ENCODE measurements at places on chromosomes 12 and 14.

- DNase-seq = peak; percentile 73
Observed at GRCh38 chr12:56487448-56488040, 417 bp downstream of the GLS2 start.

- no peak for DNase-seq
Observed at GRCh38 chr14:41609704-41610183, 3.1 kb downstream of the LRFN5 start.

DNA sequence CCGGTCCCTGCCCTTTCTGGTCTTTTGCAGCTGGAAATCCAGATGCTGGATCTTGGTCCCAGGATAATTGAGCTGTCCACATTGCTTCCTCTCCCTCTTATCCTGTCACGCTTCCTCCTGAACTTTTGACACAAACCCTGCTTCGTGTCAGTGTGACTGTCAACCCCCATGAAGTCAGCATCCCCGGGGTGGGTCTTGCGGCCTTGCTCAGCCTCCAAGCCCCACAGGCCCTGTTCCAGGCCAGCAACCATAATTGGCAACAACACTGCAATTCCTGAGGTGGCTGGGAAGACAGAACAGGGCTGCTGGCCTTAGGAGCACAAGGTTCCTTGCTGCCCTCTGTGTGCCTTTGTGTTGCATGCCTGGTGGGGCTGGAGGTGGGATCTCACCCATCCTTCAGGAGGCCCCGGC is 74.9 kb downstream of the NTF3 start:
- DNase-seq = no peak

GRCh38 chr14:20801726-20802125 is 918 bp downstream of the RNASE1 start:
- no peak for DNase-seq

GRCh38 chr12:119751961-119752360 is 84.0 kb downstream of the PRKAB1 start:
- DNase-seq = no peak

GRCh38 chr12:47079468-47079980 is at the start of the genes AMIGO2 and PCED1B:
Gene AMIGO2, minus strand, starts transcription at chr12:47079959. Its CDS starts 957 bp downstream, at chr12:47079002.
Gene PCED1B, plus strand, starts transcription at chr12:47079621. Its CDS starts 155,443 bp downstream, at chr12:47235064.
- peak; percentile 75 for DNase-seq

DNA sequence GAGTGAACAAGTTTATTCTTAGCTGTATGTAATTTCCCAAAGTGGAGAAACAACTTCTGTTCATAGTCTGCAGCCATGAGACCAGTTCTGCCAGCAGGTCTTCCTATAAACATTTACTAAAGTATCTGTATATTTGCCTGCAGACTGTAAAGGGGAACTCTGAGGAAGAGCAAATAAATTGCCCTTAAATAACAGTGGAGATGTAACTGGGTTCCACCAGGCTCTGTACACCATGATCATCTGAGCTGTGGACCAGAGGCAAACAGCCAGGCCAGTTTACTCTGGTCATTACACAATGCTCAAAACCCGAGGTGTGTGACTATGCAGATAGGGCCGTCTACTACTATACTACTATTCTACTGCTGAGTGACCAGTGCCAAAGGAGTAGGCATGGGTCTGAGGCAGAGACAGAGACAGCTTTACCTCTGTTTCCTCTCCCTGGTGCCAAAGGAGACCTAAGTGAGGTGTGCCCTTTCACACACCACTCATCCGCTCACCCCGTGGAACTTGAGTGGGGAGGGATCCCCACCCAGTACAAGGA is 21.1 kb upstream of the CERS5 start:
- DNase-seq = no peak

- peak; percentile 46 for DNase-seq
Observed at GRCh38 chr14:62162998-62163589, 400.9 kb downstream of the SNAPC1 start.

DNA sequence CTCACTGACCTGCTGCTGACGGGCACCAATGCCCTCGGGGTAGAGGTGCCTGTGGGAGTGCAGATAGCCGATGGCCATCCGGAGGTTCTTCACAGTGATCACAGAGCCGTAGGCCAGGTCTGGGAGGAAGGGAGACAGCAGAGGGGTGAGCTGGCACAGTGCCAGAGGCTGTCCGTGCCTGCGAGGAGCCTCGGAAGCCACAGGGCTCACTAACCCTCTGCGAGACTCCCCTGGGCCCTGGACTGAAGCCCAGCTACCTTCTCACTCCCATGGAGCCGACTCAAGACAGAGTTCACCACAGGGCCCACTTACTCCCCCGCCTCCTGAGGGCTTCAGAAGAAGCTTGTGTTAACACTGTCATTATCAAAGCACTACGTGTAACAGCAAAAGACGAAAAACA is 24.5 kb downstream of the POMT2 start:
- DNase-seq = no peak

GRCh38 chr12:92703786-92704185 is 997 bp downstream of the PLEKHG7 start:
- DNase-seq = no peak

DNA sequence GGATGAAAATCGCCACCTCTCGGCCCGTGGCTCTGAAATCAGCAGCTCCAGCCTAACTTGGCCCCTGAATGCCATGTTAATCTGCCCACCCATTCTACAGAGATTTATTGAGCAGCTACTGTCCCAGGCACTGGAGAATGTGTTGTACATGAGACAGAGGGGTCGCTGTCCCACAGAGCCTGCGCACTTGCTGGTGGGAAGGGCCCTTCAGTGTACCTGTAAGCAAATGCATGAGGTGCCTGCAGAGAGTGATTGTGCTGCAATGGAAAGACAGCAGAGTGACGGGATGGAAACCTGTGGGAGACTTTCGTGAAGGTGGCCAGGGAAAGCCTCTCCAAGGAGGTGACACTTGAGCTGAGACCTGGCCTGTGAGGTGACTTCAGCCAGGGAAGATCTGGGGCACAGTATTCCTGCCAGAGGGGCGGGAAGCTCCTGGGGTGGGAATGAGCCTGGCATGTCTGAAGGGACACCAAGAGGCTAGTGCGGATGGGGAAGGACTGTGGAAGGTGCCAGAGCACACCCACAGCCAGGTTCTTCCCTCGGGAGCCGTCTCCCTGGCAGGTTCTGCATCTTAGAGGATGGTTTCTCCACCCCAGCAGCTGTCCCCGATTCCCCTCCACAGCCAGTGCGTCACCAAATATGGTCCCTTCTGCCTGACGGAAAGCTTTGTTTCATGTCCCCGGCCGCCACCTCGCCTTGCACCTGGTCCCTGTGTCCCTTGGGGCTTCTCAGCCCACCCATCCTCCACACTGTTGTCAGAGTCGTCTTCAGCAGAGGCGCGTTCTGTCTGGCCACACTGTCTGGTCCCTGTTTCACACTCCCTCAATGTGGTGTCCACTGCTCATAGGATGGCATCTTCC is 8.7 kb downstream of the SMIM41 start:
- no peak for DNase-seq

DNA sequence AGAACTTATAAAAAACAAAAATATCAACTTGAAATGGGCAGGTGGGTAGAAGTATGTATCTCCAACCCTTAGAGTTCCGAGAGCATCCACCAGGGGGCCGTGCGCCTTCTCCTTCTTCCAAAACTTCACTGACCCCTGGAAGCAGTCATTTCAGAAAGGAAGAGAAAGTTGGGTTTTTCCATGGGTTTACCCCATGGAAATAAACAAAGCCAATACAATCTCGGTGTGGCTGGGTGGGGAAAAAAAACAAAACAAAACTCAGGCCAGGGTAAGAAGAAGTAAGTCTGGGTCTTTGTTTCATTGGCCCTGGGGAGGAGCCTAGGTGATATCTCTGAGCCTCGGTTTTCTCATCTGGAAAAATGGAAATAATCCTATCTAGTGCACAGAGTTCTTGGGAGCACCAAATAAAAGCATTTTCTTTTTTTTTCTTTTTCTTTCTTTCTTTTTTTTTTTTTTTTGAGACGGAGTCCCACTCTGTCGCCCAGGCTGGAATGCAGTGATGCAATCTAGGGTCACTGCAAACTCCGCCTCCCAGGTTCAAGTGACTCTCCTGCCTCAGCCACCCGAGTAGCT is 33.6 kb upstream of the HNF1A start:
- DNase-seq = peak; percentile 80

- DNase-seq = no peak
Observed at GRCh38 chr12:103278329-103278728, 217.4 kb downstream of the C12orf42 start.

DNA sequence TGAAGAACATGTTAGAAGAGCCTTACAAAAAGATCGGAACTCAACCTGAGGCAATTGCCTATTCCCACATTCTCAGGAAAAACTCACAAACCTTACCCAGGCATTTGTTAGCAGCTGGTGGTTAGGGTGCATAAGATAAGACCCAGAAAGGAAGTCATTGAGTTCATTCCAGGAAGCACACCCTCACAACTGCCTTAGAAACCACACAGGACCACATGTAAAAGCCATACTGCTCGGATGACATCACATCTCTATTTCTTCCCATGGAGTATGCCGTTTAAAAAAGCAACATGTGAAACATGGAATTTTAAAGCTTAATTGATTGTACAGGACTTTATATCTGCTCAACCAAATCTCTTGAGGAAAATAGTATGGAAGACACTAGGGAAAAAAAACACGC is 411.2 kb downstream of the DAD1 start:
- no peak for DNase-seq

GRCh38 chr14:76313303-76313702 is 62.6 kb upstream of the ESRRB start:
- DNase-seq = no peak

DNA sequence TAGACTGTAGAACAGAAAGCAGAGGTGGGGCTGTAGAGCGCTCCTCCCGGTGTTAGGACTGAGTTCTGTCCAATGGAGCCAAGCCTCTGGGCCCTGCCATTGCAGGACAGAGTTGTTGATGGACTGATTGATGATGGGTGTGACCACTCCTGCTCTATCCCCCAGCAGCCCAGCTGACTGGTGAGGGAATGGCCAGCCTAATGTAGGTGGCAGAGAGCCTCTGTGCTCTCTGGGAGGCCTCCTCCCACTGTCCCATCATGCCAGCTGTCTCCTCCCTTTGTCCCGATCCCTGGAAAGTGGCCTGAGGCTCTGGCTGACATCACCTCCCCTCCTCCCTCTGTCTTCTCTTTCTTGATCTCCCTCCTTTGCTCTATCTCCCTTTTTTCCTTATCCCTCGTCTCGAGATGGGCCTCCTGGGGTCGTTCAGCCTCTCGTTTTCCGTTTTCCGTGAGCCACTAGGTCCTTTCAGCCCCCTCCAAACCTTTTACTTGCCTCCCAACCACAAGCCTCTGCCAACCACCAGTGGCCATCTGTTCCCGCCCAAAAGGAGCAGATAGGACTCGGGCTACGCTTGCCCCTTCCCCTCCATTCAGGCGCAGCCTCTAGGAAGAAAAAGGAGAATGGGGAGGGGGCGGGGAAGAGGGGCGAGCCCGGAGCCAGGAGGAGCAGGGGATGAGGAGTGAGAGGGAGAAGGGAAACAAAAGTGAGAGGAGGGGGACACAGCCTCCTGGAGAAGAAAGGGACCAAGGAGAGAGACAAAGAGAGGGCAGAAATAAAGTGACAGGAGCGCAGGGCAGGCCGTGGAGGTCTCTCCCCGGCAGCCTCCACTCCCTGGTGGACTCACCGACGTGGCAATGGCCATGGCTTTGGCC is 572 bp downstream of the EFS start:
- DNase-seq = no peak

DNA sequence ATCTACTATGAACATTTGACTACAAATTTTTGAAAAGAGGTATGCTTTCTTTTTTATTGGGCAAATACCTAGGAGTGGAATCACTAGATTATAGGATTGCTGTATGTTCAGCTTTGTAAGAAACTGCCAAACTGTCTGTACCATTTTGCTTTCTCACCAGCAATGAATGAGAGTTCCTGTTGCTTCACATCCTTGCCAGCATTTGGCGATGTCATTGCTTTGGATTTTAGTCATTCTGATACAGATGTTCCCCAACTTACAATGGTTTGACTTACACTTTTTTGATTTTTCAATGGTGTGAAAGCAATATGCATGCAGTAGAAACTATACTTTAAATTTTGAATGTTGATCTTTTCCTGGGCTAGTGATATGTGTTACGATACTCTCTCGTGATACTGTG is 328.7 kb downstream of the RAD51B start:
- no peak for DNase-seq

DNA sequence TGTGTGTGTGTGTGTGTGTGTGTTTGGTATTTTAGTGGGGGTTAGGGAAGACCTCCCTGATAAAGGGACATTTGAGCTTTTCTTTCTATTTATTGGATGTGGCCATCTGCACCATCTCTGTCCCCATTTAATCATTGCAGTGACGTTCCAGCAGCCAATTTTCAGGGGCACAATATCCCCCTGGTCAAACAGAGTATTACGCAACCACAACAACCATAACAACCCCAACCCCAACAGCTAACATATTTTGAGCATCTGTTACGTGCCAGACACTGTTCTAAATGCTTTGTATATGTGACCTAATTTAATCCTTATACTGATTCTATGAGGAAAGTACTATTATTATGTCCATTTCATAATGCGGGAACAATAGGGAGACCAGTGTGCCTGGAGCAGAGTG is 87.4 kb downstream of the TTC8 start:
- no peak for DNase-seq

- no peak for DNase-seq
Observed at GRCh38 chr12:50589650-50590435, 85.1 kb downstream of the DIP2B start.
